Cortex of kidney (tissue), 1 donor: ENCODE measurements at places on chromosomes 11 and 22.

- no peak for DNase-seq
Measured at GRCh38 chr11:47351156-47352126, 1.1 kb downstream of the MYBPC3 start.

- no peak for DNase-seq
Measured at GRCh38 chr22:42091455-42091782, 847 bp upstream of the NDUFA6 start.

DNA sequence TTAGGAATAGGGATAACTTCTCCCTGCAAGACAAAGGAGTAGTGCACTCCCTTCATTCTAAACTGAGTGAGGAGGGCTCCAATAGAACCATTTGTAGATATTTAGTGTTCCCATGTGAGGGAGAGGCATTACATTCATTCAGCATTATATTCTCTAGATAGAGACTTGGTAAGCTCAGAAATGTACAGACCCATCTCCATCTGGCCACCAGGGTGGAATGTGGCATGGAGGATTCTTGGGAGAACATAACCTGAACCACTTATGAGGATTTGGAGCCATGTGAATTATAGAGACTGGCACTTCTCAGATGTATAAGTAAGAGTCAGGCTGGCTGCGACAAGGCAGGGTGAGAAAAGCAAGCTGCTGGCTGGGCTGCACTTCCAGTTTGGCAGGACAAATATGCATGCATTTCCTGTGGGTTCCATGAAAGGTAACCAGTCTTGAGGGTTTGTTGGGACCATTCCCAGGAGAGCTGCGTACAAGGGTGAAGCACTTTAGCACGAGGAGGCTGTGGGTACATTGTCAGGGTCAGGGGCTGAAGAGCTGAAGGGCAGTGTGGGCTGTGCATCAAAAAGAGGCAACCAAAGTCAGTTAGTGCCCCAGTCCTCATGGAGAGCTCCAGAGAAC lies 9.2 kb downstream of the RRP8 start:
- no peak for DNase-seq

DNA sequence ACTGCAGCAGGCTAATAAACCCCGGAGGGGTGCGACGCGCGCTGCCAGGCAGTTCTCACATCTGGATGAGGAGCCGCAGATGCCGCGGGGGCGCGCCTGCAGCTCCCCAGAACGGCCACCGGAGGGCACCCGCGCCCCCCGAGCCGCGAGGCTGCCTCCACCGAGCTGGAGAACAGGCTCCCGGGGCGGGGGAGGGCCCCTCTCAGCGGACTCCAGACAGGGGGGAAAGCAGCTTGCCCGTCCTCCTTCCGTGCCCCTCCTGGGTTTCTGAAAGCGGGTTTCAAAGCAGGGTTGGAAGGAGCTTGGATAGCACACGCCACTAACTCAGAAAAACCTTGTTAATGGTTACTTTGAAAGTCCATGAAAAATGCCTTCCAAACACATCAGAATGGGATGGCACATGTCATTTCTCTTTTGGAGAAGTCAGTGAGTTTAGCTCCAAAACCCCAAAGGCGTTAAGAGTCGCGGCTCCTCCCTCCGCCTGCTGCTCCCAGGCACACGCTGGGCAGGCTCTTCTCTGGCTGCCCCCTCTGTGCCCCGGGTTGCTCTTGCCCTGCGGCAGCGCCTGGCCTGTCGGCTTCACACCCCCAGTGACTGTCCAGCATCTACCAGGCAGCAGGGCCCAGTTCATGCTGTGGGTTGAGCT lies 317.8 kb downstream of the NTM start:
- no peak for DNase-seq

- no peak for DNase-seq
Measured at GRCh38 chr11:122773781-122774266, 64.5 kb upstream of the CRTAM start.

- no peak for DNase-seq
Measured at GRCh38 chr11:6297831-6298230, 22.5 kb downstream of the CAVIN3 start.

DNA sequence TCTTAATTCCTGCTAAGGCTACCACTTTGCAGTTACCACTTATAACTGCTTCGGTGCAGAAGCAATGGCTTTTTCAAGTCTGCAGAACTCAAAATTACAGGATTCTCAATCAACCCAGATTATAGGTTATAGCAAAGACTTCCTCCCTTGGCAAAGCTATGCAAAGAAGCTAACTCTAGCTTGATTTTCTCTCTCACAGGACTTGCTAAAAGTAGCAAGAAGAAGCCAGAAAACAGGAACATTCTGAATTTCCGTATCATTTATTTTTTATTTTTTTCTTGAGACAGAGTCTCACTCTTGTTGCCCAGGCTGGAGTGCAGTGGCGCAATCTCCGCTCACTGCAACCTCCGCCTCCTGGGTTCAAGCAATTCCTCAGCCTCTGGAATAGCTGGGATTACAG lies 10.7 kb upstream of the PLEKHB1 start:
- no peak for DNase-seq

- DNase-seq = no peak
Measured at GRCh38 chr11:134951305-134951700, 539.3 kb upstream of the B3GAT1 start.

DNA sequence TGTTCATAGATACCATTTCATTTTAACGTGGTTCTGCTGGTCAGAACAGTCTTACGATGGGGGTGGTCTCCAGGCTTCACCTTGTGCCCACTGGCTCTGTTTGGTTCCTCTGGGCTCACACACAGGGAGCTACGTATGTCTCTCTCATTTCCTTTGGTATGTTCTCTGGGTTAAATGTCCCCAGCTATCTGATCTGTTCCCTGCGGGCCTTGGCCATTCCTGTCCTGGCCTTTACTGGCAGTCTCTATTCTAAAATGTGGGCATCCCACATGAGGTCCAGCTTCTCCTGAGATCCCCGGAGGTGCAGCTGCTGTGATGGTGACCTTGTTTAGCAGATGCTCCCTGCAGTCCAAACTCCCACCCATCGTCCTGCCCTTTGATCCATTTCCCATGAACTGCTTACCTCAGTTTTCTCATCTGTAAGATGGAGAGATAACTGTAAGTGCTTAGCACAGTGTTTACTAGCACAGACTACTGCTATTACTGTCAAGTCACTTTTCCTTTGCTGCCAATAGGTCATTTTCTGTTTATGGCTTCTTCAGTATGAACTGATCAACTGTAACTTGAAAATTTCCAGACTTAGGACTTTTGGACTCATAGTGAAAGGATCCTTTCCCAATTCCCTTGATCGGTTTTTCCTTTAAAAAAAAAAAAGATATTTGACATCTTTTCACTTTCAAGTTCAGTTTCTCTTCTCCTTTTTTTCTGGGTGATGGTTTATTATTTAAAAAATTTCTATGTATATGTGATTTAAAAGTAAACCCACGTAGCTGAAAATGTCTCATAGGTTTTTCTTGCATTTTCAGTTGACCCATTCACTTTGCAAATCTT lies 92.9 kb downstream of the PTPRJ start:
- DNase-seq = no peak

- DNase-seq = no peak
Measured at GRCh38 chr22:31400023-31400397, 606 bp downstream of the DRG1 start.

DNA sequence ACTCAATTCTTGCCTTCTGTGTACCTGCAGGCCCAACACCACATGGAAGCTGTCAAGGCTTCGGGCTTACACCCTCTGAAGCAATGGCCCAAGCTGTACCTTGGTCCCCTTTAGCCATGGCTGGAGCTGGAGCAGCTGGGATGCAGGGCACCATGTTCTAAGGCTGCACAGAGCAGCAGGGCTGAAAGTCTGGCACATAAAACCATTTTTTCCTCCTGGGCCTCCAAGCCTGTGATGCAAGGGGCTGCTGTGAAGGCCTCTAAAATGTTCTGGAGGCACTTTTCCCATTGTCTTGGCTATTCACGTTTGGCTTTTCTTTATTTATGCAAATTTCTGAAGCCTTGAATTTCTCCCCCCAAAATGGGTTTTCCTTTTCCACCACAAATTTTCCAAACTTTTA lies 102.1 kb upstream of the SLC5A12 start:
- DNase-seq = no peak

DNA sequence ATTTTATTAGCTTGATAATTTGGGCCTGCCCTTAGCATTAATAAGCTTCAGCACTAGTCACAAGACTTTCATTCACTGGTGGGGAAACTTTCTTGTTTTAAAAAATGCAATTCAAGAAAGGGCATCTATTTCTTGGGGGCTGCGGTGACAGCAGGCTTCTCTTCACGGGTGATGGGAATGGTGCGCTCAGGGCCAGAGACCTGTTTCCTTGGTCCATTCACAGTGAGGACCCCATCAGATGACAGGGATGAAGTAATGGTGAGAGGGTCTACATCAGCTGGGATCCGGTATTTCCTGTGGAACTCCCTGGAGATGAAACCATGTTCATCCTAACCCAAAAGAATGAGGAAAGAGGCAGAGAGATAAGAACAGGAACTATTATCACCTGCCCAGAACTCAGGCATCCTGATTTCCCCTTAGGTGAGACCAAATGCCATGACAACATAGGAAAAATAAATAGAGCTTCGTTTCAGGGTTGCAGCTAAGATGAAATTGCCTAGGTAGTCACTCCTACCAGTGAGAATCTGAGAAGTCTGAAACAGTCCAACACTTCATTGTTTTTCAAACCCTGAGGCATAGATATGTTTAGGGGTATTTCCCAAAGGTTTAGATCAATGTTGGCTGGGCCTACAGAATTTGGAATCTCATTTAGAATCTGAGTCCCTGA lies 2.8 kb downstream of the CRYAB start:
- no peak for DNase-seq

GRCh38 chr11:6489306-6489705 lies 7.8 kb upstream of the DNHD1 start:
- no peak for DNase-seq

GRCh38 chr11:126914941-126915340 lies 85.6 kb downstream of the KIRREL3 start:
- no peak for DNase-seq

DNA sequence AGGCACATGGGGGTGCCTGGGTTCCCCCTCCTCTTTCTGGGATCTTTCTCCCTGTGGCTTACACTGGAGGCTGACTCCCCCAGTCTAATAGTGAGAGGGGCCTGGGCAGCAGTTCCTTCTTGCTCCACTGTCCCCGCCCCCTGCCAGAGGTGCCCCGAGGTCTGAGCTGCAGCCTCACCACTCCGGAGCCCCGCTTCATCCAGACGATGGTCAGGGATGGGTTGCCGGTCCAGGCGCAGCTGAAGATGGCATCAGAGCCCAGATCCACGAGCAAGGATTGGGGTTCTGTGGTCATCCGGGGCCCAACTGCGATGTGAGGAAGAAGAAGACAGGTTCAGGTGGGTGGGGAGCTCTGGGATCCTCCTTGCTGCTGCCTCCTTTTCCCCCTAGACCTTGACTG lies 91.1 kb downstream of the ST3GAL4 start:
- DNase-seq = no peak

DNA sequence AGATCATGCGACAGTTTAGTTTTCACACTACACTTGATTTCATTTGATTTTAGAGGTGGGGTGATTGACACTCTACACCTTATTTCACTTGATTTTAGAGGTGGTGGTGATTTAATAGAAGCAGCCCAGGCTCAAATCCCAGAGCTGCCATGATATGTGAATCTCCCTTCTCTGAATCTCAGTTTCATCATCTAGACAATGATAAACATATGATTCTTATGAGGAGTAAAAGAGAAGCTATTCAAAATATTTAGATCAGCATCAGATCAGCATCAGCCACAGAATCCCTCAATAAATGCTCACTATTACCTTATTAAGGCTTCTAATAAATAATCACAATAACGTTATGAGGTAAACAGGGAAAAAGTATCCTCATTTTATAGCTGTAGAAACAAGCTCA lies 98.8 kb downstream of the MSANTD4 start:
- DNase-seq = no peak

DNA sequence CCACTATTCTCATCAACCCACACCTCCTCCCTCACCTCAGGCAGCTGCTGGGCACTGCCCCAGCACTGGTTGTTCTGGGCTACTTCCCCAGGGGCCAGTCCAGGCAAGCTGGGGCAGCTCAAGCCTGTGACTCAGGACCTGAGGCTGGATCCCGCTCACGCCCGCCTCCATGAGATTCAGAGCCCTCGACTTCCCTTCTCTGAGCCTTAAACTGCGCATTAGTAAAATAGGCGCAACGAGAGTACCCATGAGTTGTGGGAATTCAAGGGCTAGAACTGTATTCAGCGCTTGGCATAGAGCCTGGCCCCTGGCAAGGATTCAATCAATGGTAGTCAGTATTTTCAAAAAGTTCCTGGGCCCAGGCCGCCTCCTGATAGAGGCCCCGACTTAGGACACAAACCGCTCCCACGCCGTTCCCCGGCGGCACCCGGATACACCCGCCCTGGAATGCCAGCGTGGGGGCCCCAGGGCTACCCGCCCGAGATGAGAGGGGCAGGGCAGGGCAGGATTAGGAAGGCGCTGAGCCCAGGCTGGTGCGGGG lies 723 bp upstream of the CD82 start:
- no peak for DNase-seq

GRCh38 chr11:112881461-112881860 lies 79.8 kb upstream of the NCAM1 start:
- DNase-seq = no peak

DNA sequence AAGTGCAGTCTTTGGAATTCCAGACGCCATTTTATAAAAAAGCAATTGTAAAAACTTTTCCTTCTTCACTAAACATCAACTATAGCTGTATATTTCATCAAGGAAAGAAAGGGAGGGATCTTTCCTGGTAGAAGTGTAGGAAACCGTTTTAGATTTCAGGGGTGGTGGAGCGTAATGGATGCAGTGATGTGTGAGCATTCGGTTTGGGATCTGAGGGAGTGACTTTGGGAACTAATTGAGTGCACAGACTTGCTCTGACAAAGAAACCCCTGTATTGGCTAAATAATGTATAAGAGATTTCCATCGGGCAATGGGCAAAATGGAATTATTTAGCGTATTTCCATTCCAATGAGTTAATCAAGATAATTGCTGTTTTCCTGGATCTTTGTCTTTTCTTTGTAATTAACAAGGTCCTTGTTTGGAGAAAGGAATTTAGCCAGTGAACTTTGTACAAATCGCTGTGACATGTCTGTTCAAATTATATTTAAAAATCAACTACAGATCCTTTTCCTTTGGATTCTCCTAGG lies 125.0 kb upstream of the NARS2 start:
- DNase-seq = no peak

DNA sequence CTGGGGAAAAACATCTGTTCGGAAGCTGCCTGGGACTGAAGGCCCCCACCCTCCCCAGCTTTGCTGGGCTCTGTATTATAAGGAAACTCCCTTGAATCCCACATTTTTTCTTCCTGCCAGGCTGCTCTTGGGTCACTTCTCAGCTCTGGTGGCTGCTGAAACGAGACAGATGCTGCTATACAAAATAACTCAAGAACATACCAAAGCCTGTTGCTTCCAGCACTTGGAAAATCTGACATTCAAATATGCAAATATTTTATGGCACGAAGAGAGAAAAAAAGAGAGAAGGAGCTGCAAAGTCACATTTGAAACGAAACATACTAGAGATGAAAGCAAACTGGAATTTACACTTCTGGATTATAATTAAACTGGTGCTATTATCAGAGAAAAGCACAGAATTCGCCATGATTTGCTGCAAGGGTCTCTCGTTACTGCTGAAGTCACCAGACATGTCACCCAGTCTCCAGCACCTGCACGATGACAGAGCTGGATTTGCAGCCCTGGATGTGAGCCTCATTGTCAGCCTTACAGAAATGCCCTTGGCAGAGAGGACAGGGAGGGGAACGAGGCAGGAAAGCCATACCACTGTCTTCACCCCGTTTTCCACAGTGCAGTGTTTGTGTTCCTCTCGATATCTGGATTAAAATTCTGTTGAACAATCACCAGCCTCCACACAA lies 47.9 kb upstream of the IGSF9B start:
- no peak for DNase-seq

GRCh38 chr22:38043151-38044039 lies 13.8 kb upstream of the PICK1 start:
- DNase-seq = no peak

GRCh38 chr11:72069200-72069599 lies 11.1 kb downstream of the NUMA1 start:
- DNase-seq = no peak
